ENCODE measurements at places on chromosomes 7 and 10.

DNA sequence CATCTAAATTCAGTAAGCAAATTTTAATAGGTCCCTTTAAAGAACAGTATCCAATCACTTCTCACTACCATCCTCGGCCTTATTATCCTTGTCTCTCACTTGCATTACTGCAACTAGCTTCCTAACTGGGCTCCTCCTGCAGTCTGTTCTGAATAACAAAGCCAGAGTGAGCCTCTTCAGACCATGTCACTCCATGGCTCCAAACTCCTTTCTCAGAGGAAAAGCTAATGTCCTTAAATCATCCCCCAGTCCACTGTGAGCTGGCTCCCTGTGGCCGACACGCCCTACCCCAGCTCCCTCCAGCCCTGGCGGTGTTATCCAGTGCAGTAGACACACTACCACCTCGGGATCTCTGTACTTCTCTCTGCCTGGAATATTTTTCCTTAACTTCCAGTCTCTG lies 80.0 kb downstream of the EPC1 start:
- no peak for DNase-seq

GRCh38 chr10:16789765-16790164 lies 27.5 kb downstream of the RSU1 start:
- no peak for DNase-seq

DNA sequence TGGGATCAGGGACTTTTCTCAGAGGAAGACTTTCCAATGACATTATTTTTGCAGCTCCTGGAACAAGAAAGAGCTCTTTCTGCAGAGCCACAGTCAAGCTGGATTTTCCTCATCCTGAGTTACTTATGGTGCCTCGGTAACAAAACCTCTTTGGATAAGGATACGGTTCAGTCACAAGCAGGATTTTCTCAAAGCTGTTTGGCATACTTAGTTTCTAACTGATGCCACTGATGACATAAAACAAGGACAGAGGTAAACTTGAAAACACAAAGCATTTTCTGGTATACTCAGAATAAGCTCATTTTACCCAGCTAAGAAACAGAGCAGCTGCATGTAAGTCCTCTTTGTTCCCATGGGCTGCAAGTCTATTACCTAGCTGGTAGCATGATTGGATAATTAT lies 340.9 kb upstream of the MEOX2 start:
- DNase-seq = no peak

- no peak for DNase-seq
Measured at GRCh38 chr10:119357412-119358151, 150.2 kb downstream of the GRK5 start.

Data from putamen (tissue), 1 donor.